ENCODE measurements at places on chromosomes 5 and 9.

- peak; percentile 67 for DNase-seq
These were observed 752 bp downstream of the TSTD2 start for GRCh38 chr9:97632248-97632984.

- no peak for DNase-seq
These were observed 326.6 kb downstream of the ARL15 start for GRCh38 chr5:53983568-53984460.

DNA sequence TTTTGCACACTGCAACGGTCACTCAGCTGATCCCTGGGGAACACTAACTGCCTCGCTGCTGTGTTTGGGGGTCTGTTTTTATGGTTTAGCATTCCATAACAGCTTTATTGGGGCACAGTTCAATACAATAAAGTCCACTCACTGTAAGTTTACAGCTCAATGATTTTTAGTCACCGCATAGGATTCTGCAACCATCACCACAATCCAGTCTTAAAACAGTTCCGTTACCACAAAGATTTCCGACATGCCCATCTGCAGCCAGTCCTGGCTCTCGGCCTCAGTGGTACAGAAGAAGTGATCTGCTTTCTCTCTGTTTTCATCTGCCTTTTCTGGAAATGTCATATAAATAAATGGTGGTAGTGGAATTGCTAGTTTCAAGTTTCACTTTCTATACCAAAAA lies 23.6 kb downstream of the OR2V2 start:
- no peak for DNase-seq

DNA sequence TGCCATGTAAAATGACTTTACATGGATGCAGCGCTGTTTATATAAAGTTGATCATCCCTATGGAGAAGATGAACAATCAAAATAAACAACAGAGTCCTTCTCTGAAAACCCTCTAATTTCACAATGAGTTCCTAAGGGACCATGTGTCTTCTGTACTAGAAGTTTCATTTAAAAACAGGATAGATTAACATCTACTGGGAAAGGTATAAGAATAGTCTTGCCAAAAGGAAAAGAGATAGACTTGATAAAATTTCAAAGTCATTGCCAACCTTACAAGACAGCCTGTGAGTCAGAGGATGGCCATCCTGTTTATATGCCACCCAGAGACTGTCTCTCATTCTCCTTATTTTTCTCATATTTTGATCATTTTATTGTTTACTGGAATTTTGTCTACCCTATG lies 367.1 kb upstream of the PDE4D start:
- DNase-seq = no peak

DNA sequence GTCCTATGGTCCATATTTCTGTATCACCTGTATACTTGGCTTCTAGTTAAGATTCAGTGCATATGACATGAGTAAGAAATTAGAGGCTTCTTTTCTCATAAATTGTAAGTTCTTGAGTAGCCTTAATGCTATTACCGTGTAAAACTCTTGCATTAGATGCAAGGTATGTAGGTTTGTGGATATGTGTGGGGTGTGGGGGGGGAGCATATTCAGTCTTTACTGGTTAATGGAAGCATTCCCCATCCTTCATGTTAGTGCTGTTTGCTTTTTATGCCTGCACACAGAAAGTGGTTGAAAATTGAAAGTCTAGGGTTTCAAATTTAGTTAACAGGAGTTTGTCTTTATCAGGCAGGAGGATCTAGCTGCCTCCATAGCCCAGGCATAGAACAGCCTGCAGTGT lies 16.1 kb downstream of the RAI14 start:
- DNase-seq = no peak
